ENCODE measurements at places on chromosomes 16 and 17.

GRCh38 chr17:27379888-27380533 is 76.2 kb upstream of the KSR1 start:
- DNase-seq, result no peak

- no peak for DNase-seq
Observed at GRCh38 chr17:3003296-3004149, 59.9 kb downstream of the OR1D5 start.

- no peak for DNase-seq
Observed at GRCh38 chr16:19184823-19185509, 16.9 kb downstream of the SYT17 start.

GRCh38 chr17:65627108-65627507 is 65.7 kb upstream of the AXIN2 start:
- no peak for DNase-seq

DNA sequence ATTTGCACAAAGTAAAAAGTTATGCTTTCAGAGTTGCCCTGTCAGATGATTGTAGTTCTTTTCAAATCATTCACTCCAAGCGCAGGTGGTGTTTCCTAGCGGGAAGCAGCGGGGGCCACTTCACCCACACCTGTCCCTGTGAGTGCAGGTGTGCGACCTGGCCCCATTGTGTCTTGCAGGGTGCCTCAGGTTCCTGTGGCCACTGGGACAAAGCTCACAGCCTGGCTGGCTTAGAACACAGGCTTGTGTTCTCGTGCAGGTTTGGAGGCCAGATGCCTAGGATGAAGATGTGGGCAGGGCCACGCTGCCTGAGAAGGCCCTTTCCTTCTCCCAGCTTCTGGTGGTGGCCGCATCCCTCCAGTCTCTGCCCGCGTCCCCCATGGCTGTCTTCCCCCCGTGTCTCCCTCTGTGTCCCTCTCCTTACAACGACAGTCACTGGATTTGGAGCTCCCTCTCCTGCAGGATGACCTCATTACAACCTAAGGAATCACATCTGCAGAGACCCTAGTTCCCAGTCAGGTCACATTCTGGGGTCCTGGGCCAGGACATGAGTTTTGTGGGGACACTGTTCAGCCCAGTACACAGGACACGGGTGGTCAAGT is 90.5 kb downstream of the NPIPB11 start:
- no peak for DNase-seq

GRCh38 chr17:8118769-8119580 is 661 bp upstream of the ALOXE3 start:
- peak; percentile 67 for DNase-seq

DNA sequence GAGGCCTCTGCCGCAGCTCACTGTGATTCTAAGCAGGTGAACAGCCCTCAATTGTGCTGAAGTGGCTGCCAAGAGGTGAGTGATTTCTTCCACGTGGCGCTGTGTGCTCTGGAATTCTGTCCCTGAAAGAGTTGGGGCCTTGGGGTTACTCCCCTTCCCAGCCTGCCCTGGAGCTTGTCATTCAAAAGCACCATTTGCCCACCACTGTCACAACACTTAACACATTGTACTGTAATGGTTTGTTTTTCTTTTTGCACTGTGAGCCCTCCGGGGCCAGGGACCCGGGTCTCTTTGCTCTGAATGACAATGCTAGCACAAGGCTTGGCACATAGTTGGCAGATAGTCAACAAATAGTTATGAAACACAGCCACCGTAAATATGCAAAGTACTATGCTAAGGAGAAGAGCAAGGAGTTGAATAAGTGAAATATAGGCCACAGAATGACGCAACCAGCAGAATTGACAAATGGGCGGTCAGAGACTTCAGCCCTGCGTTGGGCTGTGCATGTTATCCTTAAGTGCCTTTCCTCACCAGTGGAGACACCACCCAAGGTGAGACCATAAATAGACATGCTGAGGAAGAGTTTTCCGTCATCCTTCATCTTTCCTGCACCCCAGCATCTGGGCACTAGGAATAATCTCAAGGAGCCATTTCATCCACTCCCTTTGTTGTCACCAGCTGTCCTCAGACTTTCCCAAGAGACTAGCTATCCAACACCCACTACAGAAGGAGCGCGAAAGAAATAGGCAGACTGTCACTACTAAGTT is 112.0 kb upstream of the DNAH9 start:
- DNase-seq, result no peak

DNA sequence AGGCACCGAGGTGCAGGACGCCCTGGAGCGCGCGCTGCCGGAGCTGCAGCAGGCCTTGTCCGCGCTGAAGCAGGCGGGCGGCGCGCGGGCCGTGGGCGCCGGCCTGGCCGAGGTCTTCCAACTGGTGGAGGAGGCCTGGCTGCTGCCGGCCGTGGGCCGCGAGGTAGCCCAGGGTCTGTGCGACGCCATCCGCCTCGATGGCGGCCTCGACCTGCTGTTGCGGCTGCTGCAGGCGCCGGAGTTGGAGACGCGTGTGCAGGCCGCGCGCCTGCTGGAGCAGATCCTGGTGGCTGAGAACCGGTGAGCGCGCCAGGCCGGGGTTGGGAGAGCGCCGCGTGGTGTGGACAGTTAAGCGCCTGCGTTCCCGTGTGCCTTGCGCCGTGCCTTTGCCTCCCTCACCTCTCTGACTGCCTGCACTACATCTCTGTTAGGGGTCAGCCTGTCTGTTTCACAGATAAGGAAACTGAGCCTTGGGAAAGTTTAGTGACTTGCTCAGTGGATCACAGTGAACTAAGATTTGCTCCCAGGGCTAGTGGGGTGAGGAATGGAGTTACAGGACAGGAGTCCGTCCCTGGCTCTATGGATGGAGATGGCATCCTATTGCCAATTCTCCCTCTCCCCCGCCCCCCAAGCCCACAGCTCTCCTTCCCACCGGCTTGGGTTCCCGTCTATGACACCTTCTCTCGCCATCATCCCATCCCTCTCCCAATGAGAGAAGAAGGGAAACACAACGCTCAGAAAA is 880 bp downstream of the SARM1 start:
- DNase-seq, result no peak

DNA sequence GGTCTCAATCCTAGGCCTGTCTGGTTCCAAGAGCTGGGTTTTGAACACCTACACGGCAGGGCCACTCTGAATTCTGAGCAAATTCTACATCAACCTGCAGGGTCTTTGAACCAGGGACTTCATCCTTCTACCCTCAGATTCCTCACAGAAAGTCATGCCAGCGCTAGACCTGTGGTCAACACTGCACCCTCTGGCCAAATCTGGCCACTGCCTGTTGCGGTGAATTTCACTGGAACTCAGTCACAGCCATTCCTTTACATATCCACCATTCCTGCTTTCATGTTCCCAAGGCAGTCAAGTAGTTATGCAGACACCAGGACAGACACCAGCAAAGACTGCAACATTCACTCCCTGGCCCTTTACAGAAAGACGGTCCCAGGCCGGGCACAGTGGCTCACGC is 144.6 kb downstream of the C16orf95 start:
- DNase-seq, result no peak

DNA sequence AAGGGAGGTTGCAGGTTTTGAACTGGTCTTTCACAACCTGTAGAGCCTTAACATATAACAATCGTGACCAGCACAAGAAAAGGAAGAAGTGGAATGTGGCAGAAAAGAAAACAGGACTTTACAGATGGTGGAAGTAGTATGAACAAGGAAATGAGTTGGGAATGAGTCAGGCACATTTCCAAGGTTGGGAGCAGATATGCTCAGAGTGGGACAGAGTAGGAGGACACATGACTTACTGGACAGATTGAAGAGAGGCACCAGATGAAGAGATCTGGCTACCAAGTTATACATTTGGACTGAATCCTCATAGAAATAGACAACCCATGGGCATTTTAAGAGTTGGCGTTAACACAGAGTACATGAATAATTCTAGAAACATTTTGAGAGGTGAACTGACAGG is 95.3 kb downstream of the ZNF18 start:
- DNase-seq, result no peak

DNA sequence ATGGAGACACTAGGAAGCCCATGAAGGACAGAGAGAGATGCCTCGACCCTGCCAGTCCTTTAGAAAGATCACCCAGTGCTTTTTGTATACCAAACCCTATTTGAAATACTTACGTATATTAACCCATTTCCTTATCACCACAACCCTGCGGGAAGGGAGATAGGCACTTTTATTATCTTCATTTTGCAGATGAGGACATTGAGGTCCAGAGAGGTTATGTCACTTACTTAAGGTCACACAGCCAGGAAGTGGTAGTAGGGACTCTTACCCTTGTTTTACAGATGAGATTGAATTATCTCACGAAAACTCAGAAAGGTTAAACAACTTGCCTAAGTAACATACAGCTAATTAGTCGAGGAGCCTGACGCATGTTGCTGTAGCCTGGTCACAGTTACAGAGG is 38.2 kb downstream of the IL4R start:
- DNase-seq, result no peak

DNA sequence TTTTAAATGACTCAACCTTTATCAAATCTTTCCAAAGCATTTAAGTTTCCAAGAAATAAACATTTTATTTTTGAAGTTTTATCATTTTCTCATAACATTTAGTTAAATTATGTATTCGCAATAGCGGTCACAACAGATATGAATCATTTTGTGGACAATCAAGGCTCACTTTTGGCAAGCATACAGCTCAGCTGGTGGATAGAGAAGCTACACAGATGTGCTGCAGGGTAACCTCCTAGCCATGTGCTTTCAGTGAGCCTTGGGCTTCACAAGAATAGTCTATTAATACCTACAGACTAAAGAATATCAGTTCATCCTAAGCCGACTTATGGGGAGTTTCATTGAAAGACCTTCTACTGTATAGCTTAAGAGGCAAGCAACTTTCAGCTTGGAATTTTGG is 144.8 kb downstream of the MRTFB start:
- no peak for DNase-seq

DNA sequence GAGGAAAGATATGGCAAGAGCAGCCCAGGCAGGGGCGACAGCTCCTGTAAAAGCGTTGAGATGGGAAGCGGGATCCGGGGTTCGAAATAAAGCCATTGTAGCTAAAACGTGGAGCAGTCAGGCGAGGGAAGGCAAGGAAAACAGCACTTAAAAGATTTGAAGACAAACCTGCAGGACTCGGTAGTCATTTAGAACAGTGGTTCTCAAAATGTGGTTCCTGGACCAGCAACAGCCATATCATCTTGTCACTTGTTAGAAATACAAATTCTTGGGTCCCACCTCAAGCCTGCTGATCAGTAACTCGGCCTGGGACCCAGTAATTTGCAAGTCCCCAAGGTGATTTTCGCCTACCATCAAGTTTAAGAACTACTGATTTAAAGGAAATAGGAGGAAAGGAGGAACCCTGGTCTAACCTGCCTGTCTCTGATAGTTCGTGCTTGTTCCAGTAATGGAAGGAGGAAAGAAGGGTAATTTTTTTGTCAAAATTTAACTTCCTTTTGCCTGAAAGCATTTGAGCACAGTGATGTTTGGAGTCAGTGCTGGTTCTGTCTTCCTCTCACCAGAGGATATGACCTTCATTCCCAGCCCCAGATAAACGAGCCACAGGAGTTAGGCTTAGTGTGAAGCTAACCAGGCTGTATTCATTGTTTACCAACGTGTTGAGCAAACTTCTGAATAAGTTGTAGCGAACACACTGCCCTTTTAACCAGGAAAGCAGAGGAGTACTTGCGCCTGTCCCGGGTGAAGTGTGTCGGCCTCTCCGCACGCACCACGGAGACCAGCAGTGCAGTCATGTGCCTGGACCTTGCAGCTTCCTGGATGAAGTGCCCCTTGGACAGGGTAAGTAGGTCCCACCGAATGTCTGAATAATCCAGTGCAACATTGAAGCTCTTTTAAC is 1.1 kb downstream of the ORC6 start:
- DNase-seq, result no peak

- DNase-seq, result no peak
Observed at GRCh38 chr17:82237746-82238471, 9.1 kb downstream of the SLC16A3 start.

DNA sequence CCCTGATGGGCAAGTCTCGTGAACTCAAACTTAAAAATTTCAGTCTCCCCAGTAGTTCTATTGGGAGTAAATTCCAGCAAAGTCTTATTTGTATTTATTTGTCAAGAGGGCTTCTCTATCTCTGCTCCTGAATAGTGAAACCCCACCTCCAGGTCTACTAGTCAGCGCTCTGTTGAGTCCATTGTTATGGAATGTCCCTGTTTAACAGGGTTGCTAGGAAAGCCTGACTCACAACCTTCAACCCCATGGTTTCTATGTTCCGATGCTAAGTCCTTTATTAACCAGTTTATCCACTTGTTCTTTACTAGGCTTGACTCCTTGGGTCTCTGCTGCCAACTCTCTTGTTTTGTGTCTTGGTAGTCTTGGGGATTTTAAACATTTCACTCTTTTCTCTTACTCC is 250.7 kb upstream of the MYOCD start:
- DNase-seq, result no peak

DNA sequence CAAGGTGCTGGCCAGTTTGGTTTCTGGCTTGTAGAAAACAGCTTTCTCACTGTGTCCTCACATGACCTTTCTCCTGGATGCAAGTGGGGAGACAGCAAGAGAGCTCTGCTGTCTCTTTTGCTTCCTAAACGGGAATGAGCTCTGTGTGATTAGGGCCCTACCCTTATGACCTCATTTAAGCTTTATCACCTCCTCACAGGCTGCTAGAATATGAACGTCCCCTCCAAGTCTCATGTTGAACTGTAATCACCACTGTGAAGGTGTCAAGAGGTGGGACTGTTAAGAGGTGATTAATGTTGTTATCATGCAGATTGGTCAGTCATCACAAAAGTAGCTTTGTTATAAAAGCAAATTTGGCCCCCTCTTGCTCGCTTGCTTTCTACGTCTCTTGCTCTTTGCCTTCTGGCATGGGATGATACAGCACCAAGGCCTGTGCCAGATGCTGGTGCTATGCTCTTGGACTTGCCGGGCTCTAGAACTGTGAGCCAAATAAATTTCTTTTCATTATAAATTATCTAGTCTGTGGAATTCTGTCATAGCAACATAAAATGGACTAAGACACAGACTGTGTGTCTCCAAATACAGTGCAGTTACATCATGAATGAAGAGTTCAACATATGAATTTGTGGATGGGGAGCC is 14.8 kb upstream of the POLR3E start:
- no peak for DNase-seq

DNA sequence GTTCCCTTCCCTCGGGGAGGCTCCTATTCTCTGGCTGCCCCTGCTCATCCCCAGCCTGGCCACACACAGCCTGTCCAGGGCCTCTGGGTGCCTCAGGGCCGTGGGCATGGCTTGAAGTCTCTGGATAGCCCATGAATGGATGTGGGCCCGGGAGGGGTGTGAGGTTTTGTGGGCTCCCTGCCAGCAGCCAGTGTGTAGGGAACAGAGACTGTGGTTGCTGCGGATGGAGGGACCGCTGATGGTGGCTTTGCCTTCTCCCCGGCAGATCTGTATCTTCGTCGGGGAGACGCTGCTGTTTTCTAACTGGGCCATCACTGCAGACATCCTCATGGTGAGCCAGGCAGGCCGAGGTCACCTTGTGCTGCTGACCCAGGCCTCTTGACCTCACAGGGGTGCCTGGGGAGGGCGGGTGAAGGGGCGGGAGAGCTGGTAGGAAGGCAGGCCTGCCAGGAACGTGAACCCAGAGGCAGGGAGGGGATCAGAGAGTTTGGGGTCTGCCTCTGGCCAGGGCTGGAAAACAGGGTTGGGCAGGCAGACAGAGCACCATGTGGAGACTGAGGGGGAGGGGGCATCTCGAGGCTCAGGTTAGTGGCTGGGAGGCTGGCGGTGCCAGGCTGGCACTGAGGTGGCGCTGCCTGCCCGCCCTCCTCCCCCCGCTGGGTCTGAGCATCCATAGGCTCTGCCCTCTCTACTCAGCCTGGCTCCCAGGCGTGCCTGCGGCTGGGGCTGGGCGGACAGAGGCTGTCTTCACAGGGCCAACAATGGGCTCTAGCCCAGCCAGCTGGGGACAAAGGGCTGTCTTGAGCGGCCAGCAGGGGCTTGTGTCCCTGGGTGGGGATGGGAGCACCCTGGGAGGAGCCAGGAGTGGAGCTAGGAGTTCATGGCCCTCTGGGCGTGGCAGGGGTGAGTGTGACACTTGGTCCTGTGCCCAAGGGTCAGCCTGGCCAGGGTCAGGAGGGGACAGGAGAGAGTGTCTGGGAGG is 21.4 kb downstream of the MYBBP1A start:
- no peak for DNase-seq

Measured in stimulated activated CD8-positive, alpha-beta memory T cell treated with anti-CD3 and anti-CD28 coated beads, Interleukin-15, amount 100 ng/mL, for 4 hours (primary cell).